ENCODE measurements at places on chromosomes 5 and 9.

DNA sequence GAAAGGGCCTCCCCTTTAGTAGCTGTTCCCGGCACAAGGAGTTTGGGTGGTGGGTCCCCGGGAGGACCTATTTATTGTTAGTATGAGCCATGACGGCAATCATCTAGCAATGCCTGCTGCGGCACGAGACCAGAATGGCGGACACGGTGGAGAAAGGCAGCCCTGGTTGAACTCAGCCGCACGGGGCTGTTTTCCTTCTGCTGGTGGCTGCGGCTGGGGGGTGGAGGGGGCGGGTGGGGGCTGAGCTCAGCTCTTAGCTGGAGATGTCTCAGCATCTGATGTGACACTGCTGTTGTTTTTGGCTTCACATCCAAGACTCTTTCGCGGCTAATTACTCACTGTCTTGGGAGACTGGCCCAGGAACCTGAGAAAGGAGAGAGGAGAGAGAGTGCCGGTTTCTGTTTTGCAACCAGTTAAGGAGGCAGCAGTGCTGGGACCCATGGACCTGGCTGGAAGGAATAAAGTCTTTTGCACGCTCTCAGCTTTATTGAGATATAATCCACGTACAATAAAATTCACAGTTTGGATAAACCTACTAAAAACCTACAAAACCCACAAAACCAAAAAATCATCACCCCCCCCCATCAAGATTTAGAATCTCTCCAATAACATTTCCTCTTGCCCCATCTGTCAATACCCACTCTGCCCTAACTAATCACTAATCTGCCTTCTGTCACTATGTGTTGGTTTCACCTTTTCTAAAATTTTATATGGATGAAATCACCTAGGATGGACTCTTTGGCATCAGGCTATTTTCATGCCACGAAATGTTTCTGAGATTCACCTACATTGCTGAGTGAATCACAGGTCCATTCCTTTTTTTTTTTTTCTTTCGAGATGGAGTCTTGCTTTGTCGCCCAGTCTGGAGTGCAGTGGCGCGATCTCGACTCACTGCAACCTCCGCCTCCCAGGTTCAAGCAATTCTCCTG lies 81.8 kb upstream of the NEURL1B start:
- no peak for DNase-seq

GRCh38 chr5:124876983-124877382 lies 130.5 kb upstream of the ZNF608 start:
- DNase-seq: no peak

DNA sequence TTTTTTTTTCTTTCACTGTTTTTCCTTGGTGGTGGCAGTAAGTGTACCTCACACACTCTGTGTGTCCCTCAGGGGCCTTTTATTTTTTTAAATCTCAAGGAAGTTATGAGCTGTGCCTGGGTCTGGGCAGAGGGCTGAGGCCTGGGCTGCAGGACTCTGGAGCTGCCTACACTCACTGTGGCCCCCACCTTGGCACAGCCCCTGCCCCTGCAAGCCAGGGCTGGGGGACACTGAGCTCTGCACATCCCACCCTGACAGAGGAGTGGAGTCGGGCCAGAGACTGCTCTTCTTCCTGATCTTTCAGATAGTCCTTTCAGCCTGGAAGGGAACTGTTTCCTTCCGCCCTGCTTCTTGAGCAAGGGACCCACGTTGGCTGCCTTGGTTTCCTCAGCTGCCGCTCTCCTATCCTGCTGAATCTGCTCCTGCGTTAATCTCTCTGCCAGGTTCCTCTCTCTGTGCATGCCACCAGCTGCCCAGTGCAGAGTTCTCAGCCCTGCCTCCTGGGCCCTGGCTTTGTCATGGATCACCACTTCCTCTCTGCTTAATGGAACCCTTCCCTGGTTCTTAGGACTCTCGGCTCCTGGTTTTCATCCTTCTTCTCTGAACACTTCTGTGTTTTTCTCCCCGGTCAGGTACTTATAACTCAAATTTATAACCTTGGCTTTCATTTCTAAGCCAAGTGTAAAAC lies 502.3 kb downstream of the DIRAS2 start:
- no peak for DNase-seq

DNA sequence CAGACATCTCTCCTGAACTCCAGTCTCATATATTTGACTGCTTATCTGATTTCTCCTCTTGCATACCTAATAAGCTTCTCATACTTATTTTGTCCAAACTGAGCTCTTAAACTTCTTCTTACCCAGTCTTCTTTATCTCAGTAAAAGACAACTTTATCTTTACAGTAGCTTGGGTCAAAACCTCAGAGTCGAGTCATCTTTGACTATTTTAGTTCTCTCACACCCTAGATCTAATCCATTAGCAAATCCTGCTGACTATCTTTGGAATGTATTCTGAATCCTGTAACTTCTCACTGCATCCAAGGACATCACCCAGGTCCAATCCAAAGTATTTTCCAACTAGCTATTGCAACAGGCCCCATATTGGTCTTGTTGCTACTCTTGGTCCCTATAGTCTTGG lies 11.8 kb upstream of the JAK2 start:
- no peak for DNase-seq

GRCh38 chr9:133474853-133475252 lies 4.0 kb downstream of the SLC2A6 start:
- no peak for DNase-seq

GRCh38 chr9:114281473-114282103 lies 41.3 kb upstream of the ORM1 start:
- no peak for DNase-seq

DNA sequence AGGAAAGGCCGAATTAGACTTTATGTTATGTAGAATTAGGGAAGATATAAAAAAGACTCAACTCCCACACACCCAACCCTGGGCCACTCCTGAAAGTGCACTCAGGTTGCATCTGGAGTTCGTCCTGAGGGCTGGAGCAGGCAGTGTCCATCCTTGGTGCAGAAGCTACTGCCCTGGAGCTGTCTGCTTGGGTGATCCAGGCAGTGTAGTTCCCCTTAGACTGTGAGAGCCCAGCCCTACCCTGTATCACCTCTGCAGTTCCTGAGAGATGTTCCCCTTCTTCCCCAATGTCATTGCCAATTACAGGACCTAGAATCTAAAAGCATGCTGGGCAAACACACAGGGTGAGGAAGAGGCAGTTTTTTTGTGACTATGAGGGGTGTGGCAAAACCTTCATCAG lies 368.3 kb upstream of the ST8SIA4 start:
- no peak for DNase-seq

Data from CD8-positive, alpha-beta memory T cell (primary cell).